ENCODE measurements at places on chromosomes 5 and 9. TPM values are rescaled to one million over a fixed set of nuclear protein-coding genes. Genes with fewer than 3 reads are reported as not detected.

DNA sequence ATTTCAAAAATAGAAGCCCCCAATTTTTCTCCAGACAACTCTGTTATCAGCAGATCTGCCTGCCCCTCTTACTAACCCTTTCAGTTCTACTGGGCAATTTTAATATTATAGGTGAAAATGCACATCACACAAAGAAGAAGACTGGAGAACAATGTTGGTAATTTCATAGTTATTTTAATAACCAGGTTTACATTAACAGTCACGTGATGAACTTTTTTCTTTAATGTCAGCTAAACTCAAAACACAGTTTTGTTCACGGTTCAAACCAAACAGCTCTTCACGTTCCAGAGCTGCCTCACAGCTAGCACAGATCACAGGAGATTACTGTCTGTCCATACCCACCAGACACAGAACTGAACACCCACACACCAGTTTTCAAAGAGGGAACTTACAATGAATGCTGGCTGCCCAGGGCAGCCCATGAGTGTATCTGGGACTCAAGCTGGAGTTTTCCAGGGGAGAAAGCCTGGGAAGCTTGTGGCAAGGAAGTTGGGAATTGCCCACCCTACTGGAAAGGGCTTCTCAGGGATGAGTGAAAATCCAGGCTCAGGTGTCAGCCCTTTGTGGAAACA is 119.1 kb downstream of the DPYSL3 start:
- DNase-seq: no peak

DNA sequence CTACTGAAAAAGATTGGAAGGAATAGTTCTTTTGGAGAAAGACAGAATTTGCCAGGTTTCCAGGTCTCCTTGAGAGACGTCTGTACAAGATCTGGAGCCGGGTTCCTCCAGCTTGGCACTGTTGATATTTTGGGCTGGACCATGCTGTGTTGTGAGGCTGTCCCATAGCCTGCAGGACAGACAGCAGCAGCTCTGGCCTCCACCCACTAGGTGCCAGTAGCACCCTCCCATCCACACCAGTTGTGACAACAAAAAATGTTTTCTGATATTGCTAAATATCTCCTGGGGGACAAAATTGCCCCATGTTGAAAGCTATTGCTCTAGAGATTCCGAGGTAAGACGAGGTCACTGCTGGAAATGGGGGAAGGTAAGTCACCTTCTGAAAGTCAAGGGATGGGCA is 287.7 kb upstream of the DAP start:
- no peak for DNase-seq

DNA sequence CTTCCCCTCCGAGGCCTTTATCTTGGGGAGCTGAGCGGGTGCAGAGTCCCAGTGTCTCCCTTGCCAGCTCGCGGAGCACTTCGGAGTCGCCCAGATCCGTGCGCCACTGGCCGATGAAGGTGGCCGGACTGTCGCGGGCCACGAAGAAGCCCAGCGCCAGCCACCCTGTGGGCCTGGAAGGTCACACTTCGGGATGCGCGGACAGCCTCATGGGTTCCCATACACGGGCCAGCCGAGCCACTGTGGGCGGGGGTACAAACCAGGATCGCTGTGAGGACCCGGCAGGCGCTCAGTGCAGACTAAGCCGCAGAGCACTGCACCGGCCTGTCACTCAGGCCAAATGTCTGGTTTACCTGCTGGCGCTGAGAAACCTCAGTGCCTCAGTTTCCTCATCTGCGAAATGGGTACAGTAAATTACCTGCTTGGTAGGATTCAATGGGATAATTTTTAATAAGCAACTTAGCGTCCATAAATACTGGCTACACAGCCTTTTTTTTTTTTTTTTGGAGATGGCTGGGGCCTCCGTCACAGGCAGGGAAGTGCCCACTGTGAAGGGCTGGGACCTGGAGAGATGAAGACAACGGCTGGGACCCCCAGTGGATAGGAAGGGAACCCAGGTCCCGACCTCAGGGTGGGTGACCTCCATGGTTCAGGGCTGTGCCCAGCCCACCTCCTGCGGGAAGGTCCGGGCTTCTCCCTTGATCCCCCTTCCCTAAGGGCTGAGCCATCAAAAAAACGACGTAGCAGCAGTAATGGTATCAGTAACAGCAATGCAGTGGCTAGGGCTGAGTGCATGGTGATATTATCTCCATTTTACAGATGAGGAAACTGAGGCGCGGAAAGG is 38.7 kb upstream of the CTSV start:
- DNase-seq: no peak

DNA sequence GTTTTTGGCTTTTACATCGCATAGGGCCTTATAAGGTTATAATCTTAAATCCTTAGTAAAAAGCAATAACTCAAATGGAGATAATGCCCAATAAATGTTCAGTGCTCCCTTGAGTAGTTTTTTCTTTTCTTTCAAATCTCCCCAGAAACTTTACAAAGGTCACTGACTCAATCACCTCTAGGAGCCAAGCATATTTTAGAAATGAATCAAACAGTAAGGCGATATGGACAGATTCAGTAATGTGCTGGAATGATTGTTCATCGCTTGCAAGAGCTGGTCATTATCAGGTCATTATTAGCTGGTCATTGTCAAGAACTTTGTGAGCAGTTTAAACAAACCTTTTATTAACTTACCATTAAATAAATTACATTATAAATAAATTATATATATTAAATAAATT is 130.4 kb upstream of the SLIT3 start:
- no peak for DNase-seq

- DNase-seq: no peak
These were observed 424.0 kb upstream of the ZNF462 start for GRCh38 chr9:106438928-106439327.

DNA sequence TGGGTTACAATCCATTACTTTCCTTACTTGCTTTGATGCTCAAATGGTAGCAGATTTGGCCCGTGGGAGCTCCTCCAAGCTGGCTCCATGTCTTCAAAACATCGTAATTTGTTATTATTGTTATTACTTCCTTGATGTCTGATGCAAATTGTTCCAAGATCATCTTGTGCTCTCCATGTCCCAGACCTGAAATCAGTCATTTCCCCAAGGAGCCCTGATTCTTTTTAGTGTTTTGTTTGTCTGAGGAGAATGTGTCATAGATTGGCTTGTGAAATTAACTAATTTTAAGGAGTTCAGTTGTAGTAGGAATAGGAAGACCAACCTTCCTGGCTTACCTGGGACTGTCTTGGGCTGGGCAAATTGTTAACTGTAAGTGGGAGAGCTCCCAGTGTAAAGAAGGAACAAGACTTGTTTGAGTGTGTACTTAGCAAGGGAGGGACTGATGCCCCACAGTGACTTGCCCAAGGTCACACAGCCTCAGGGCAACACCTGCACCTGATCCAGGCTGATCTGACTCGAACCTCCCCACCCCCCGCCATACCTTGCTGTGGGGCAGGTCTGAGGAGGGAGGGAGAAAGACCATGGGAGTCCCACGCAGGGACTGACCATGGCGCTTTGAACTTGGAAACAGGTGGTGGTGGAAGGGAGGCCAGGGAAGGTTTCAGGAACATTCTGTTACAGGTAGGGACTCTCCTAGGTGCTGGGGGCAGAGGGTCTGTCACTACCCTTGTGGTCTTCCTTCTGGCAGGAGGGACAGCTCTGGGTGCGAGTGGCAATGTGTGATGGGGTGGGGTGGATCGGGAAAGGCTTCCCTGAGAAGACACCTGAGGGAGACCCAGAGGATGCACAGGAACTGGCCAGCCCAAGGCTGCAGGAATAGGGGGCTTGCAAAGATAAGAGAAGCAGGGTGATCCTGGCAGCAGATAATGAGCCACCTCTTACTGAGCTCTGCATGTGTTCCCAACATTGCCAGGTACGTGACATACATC is 2.7 kb upstream of the BICD2 start:
- no peak for DNase-seq

DNA sequence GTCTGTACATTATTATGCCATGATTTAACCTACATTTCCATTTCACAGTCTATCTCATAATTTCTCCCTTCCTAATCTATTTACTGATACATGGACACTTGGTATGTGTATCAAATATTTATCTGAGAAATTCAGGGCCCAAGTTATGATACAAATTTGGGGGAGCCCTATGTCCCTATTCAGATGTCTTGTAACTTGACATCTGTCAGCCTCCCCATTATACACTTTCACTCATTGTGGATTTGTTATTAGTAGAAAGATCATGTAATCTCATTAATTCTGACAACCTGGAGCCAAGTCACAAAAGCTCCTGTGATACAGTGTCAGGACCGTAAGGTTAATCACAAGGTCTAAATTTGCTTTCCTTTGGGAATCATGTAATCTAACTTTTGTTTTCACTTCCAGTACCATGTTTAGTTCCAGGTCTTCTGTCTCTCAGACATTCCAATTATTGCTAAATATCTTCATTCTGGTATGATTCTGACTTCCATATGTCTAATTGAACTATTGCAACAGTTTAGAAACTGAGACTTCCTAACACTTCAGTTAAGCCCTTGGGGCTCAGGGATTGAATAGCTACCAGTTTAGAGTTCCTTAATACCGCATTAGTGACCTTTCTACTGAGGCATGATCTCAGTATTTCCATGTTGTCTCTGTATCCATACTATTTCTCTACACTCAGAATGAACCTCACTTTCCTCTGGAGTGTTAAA is 182.9 kb upstream of the NUDT12 start:
- DNase-seq: no peak

- no peak for DNase-seq
These were observed 136.5 kb upstream of the ABCA1 start for GRCh38 chr9:105064248-105065097.

DNA sequence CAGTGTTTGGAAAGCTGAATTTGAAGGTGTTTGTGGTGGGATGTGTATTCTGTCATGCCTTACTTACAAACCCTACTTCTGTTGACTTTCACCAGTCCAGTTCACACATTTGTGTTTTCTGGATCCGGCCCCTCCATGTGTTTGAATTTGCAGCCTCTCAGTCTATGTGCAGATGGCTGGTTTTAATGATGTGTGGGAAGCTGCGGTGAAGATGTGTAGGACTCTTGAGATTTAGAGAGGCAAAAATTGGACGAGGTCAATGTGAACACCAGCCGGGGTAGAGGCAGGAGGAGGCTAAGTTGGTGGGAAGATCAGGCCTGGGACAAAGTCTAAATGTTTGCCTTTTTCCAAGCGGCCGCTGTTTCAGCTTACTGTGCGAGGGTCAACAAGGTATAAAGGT is 115.4 kb upstream of the KLF9 start:
- DNase-seq: no peak

DNA sequence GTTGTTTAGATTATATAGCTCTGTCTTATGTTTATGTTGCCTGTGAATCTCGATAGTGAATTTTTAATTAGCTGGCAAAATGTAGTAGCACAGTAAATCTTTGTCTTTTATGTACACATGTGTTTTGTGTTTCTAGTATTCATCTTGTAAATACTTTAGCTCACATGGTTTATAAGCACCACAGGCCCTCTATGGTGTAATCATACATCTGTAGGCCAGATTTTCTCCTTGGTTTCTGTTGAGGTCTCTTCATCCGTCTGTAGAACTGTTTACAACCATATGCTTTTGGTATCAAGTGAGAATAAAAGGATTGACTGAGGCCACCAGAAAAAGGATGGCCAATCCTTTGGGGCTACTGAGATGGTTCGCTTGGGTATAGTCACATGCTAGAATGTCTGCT is 45.0 kb downstream of the PRR16 start:
- DNase-seq: no peak

- no peak for DNase-seq
These were observed 394.5 kb upstream of the ZNF462 start for GRCh38 chr9:106468431-106468830.

- no peak for DNase-seq
These were observed 628 bp downstream of the HOMER1 start for GRCh38 chr5:79513308-79513703.

- no peak for DNase-seq
These were observed 95.9 kb upstream of the COL5A1 start for GRCh38 chr9:134545543-134546245.

GRCh38 chr5:77423022-77423750 is 68.9 kb downstream of the WDR41 start:
- DNase-seq: no peak

DNA sequence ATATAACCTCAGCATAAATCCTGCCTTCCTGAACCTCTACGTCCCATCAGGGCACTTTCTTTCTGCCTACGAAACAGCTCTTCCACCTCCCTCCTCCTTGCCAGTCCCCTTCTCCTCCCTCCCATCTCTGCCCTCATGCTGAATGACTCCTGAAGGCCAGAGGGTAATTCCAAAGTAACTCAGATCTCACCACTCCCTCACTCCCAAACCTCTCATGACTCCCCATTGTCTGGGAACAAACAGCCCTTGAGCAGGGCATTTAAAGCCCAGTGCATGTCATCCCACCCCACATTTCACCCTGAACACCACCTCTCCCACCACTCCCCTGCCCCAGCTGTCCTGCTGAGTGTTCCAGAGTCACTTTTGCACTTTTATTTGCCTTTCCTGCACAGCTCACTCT is 8.9 kb upstream of the FBP1 start:
- DNase-seq: no peak

GRCh38 chr9:37187713-37188439 is 67.5 kb downstream of the ZCCHC7 start:
- no peak for DNase-seq

DNA sequence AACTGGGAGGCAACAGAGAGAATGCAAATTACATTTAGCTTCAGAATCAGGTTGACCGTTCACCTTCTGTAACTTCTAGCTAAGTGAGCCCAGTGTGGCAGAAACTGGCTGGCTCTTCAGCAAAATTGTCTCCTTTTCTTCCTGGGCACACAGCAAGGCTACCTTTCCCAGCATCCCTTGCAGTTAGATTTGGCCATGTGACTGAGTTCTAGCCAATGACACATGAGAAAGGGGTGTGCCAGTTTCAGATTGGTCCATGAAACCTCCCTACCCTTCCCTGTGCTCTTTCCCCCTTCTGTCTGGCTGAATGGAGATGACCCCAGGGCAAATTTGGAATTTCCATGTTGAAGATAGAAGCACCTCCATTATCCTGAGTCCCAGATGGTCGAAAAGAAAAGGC is 72.5 kb upstream of the SMIM23 start:
- DNase-seq: no peak

GRCh38 chr5:139524446-139524845 is 36.7 kb upstream of the UBE2D2 start:
- DNase-seq: no peak

DNA sequence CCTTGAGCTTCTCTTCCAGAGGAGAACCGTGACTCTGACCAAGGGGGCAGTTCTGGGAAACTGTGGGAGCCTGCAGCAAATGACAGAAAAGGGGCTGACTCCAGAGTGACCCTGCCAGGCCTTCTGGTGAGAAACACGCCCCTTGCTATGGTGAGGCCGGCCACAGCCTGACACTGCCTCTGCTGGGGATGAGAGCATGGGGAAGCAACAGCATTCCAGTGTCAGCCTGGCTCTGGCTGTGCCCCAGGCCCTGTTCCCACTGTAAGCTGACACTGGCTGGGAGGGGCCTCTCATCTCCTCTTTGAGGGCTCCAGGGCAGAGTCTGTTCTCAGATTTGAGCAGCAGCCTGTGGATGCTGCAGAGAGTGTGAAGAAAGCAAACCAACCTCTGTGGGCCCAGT is 180.0 kb upstream of the IL12B start:
- DNase-seq: no peak

Gene ATG10
- 4.5 TPM for total RNA-seq

Gene CCL27
- total RNA-seq: not detected

Gene DNAH5
- total RNA-seq: not detected

Gene ISCA1
- 23.6 TPM for total RNA-seq

All from activated naive CD4-positive, alpha-beta T cell treated with anti-CD3 and anti-CD28 coated beads, Interleukin-2, amount 50 U/mL, for 72 hours (primary cell).